ENCODE measurements at places on chromosomes 2 and 18.

DNA sequence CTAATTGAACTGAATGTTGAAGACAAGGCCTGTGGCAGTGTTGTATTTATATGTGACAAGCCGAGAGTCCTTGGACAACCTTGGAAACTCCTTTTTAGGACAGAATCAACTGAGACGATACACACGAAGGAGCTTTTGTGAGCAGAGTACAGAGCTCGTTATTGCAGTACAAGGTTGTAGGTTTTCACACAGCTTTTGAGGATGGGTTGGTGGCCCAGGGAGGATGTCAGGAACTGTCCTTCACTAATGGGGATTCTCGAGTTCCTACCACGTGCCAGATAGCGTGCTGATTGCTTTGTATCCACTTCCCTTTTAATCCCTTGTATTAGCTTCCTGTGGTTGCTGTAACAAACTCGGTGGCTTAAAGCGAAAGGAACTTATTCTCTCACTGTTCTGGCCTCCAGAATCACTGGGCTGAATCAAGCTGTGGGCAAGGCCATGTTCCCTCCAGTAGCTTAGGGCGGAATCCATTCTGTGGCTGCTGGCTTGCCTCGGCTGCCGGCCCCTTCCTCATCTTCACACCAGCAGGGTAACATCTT lies 20.2 kb downstream of the INPP4A start:
- DNase-seq, result no peak

DNA sequence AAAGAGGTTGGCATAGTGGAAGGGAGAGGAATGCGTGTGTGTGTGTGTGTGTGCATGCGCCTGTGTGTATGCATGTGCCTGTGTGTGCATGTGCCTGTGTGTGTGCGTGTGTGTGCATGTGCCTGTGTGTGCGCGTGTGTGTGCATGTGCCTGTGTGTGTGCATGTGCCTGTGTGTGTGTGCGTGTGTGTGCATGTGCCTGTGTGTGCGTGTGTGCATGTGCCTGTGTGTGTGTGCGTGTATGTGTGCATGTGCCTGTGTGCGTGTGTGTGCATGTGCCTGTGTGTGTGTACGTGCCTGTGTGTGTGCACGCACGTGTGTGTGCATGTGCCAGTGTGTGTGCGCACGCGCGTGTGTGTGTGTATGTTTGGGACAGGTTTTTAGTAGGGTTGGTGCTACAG lies 205.1 kb downstream of the MEMO1 start:
- DNase-seq, result no peak

- no peak for DNase-seq
These were observed 297.8 kb downstream of the SP3 start for GRCh38 chr2:173667415-173667814.

- DNase-seq, result no peak
These were observed 82.7 kb upstream of the SLC66A3 start for GRCh38 chr2:11072550-11072949.

- DNase-seq, result no peak
These were observed 7.9 kb downstream of the ERFE start for GRCh38 chr2:238166391-238167343.

- no peak for DNase-seq
These were observed 55.9 kb downstream of the ZAP70 start for GRCh38 chr2:97769308-97769707.

DNA sequence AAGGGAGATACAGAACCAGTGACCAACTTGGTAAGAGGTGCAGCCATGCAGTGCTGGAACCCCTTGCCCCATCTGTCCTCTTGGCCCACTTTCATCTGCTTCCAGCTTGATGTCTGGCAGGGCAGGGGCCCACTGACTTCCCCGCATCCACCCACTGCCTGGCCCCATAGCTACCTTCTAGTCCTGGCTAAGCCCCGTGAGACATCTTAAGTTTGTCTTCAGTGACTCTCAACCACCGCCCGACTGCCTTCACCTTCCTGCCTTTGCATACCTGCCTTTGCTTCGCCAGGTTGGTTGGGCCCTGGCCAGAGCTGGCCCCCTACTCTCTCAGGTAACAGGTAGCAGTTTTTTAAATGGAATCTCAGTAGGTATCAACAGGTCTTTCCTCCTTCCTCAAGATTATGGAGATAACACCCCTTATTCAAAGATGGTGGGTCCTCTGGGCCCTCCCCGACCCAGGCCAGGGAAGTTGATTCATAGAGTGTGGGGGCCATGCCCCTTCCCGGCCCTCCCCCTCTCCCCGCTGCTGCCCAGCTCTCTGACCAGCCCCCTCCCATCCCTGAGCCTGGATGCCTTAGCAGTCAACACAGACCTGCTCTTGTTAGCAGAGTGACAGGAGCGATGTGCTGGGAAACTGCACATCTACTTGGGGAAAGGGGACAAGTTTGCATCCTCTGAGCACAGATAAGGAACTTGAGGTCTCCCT lies 2.8 kb downstream of the ARID5A start:
- no peak for DNase-seq

- DNase-seq, result no peak
These were observed 27.0 kb upstream of the CASP8 start for GRCh38 chr2:201233192-201233811.

DNA sequence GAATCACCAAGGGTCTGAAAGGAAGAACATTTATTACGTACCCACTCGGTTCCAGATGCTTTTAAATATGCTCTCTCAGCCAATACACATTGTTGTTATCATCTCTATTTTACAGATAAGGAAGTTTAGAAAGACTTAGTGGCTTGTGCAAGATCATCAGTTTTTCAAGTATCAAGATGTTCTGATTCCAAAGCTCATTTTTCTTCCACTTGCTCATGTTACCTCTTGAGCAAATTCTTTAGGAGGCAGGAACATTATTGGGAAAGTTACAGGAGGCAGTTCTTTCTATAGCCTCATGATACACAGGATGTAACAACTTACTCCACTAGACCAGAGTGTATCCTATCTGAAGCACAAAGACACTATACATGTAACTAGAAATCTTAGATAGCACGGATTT lies 65.0 kb upstream of the MMADHC start:
- no peak for DNase-seq

GRCh38 chr2:71736986-71737385 lies 283.6 kb downstream of the DYSF start:
- peak; percentile 18 for DNase-seq
